ENCODE measurements at places on chromosomes 1 and 21. TPM values are rescaled to one million over a fixed set of nuclear protein-coding genes. Genes with fewer than 3 reads are reported as not detected.

The FNDC5 gene
- 162 TPM for total RNA-seq

DNA sequence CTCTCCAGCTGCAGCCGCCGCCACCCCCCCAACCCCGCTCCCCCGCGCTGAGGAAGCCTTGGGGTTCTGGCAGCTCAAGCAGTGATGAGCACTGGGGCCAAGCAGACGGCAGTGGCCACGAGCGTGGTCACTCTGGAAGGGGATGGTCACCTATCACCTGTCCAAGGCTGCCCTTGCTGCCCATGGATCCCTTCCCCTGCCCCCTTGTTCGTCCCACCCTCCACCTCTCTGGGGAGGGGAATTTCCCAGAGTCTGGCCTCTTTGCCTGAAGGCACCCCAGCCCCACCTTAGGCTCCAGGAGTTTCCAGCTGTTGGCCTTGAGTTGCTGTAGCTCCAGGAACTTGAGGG lies 7.2 kb upstream of the SMIM12 start:
- no peak for DNase-seq

The TDRD5 gene
- not detected for total RNA-seq

GRCh38 chr1:204868340-204868700 lies 2.3 kb upstream of the NFASC start:
- DNase-seq = no peak

GRCh38 chr1:33257207-33257771 lies 997 bp downstream of the ZNF362 start:
- DNase-seq = no peak

The CENPF gene
- total RNA-seq = 56.4 TPM

GRCh38 chr1:218642033-218642948 lies 297.2 kb downstream of the TGFB2 start:
- DNase-seq = no peak

The RNU1-3 gene
- total RNA-seq = 3,937 TPM

DNA sequence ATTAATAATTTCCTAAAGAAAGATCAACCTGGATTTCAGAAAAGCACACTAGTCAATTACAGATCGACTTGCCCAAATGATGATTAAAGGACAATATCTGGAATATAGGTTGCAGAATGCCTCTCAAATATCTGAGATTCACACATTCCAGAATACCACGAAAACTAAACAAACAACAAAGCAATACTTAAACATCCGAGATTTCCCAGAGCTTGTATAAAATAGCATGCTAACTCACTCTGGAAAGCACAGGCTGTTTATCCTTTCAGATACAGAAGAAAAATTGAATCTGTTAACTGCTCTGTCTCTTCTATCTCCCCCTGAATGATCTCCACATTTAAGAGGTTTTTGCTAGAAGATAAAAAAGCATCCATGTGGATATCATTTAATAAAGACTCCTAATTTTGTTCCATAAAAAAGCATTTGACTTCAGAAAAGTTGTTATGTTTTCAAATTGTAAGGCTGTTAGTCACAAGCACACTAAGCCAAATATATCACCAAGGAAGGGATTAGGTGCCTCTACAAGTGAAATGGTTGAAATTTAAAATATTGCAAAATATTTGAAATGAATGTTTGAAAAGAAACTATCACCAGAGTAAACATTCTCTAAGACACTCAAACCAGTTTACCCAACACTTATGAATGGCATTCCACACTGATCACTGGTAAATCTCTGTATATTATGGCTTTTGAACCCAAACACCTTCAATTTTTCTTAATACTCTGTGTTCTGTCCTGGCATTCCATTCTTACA lies 865.1 kb upstream of the ADAMTS5 start:
- DNase-seq = no peak

The PLXNA2 gene
- 16.5 TPM for total RNA-seq

The NPPB gene
- total RNA-seq = 2.5 TPM

- DNase-seq = no peak
Observed at GRCh38 chr1:180773210-180773865, 139.4 kb upstream of the KIAA1614 start.

- no peak for DNase-seq
Observed at GRCh38 chr1:225944951-225945350, 3.9 kb upstream of the LEFTY2 start.

- no peak for DNase-seq
Observed at GRCh38 chr1:6625584-6626149, 999 bp downstream of the THAP3 start.

GRCh38 chr1:223102797-223103533 lies 40.1 kb downstream of the TLR5 start:
- DNase-seq = no peak

The C4BPA gene
- 0.16 TPM for total RNA-seq

The MATN1 gene
- 5.6 TPM for total RNA-seq

The INAVA gene
- 35.7 TPM for total RNA-seq

The IL20 gene
- total RNA-seq = not detected

- DNase-seq = no peak
Observed at GRCh38 chr1:76219366-76219818, 144.8 kb downstream of the ST6GALNAC3 start.

The PGLYRP4 gene
- total RNA-seq = not detected

GRCh38 chr1:153984123-153984894 lies 1.8 kb downstream of the RAB13 start:
- no peak for DNase-seq

The KLHDC8A gene
- total RNA-seq = 0.79 TPM

DNA sequence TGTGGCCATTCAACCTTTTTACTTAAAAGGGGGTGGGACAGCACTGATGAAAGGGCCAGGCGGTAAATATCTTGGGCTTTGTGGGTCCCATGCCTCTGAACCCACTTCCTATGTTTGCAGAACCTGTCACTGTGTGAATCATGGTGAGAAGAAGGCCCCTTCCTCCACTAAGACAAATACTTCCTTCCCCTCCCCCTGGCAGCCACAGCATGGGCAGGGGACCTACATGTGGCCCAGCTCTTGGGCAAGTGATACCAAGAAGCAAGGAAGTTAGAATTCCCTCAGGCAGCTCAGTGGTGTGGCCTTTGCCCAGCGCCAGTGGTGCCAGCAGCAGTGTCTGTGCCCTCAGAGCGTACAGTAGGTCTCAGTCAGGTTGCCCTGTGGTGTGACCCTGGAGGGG lies 168.6 kb downstream of the TRIM33 start:
- DNase-seq = no peak

DNA sequence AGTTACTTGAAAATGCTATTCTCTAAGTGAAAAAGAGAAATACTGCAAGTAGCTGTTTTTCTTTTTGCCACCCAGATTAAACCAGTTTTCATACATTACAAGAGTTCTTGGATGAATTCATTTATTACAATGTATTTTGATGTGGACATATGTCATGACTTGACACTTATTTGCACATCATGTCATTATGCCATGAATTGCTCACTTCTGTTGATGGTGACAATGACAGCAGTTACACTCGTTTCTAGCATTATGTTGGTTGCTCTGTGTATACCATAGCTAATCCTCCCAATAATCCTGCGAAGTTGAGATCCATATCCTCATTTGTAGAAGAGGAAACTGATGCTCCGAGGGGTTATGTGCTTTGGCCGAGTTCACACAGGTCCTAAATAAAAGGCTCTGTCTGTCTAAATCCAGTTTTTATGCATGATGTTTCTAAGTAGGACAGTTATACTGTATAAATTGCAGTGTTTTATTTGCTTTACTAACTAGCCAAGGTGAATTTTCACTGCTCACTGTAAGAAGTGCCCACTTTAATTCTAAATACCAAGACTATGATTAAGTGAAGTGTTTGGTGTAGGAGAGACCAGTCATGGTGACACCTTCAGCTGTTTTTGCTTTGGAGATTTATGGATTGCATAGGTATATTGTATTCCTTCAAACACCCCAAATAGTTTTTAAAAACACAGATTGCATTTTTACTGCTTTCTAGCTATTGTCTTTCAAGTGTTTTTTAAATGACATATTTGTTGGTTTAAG lies 56.7 kb downstream of the PRDM2 start:
- DNase-seq = no peak

The KRTAP19-5 gene
- not detected for total RNA-seq

DNA sequence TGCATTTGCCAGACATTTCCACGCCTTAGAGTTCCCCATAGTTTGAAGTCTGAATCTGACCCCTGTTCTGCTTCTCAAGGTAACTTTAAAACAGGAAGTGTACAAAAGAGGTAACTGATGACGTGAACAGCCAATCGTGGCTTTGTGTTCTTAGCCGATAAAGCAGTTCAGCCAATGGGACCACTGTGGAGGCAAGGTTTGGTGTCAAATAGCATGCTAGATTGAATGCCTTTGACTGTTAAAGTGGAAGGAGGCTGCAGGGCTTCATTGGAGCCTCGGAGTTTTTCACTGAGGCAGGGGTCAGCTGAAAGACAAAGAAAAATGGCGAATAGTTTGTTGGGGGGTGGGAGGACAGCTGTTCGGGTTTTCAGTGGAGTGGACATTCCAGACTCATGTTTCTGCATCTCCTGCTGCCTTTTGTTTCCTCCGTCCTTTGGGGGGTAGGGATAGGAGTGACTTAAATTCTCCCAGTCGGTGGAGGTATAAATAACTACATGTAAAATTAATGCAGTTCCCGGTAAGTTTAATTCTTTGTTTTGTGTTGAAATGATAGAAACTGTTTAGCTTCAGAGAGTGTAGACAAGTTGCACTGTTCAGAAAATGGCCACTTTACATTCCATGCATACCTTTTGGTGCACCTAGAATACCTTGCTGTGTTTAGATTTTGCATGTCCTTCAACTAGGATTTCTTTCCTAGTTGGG lies 17.7 kb downstream of the NFYC start:
- DNase-seq = peak; percentile 50

GRCh38 chr21:17492415-17493168 lies 20.3 kb upstream of the CXADR start:
- DNase-seq = no peak

The C8B gene
- not detected for total RNA-seq

The TP73 gene
- 1.4 TPM for total RNA-seq

DNA sequence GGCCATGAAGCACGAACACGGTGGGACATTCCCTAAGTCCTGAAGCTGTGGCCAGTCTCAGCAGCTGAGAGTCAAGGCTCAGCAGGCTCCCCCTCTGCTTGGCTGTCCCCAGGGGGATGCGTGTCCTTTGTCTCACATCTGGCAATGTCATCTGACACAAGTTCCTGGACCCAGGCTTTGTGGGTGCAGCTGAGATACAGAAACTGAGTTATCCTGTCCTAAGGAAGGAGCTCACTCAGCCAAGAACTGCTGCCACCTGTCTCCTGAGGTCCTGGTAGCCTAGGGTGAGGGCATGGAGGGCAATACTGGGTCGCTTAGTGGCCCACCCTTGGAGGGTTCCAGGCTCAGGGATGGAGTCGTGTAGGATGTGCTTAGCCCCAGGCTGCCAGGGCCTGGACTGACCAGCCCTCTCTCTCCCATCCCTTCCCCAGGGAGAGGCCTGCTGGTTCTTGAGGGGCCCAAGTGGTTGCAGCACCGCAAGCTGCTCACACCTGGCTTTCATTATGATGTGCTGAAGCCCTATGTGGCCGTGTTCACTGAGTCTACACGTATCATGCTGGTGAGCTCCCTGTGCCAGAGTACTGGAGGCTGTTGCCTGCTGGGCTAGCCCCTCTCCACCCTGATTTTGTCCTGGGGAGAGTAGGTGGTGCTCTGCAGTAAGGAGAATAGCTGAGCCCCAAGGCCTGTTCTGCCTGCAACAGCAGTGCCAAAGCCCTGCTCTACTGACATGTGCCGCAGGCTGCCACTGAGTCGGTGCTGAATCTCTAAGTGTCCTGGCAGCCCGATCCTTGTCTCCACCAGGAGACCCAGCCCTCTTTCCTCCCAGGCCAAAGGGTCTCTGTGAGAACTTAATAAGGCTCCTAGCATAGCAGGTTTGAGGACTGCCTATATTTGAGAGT lies 13.5 kb downstream of the CYP4B1 start:
- no peak for DNase-seq

The AMPD1 gene
- total RNA-seq = not detected

GRCh38 chr1:159872891-159873290 lies 10.4 kb upstream of the VSIG8 start:
- no peak for DNase-seq

DNA sequence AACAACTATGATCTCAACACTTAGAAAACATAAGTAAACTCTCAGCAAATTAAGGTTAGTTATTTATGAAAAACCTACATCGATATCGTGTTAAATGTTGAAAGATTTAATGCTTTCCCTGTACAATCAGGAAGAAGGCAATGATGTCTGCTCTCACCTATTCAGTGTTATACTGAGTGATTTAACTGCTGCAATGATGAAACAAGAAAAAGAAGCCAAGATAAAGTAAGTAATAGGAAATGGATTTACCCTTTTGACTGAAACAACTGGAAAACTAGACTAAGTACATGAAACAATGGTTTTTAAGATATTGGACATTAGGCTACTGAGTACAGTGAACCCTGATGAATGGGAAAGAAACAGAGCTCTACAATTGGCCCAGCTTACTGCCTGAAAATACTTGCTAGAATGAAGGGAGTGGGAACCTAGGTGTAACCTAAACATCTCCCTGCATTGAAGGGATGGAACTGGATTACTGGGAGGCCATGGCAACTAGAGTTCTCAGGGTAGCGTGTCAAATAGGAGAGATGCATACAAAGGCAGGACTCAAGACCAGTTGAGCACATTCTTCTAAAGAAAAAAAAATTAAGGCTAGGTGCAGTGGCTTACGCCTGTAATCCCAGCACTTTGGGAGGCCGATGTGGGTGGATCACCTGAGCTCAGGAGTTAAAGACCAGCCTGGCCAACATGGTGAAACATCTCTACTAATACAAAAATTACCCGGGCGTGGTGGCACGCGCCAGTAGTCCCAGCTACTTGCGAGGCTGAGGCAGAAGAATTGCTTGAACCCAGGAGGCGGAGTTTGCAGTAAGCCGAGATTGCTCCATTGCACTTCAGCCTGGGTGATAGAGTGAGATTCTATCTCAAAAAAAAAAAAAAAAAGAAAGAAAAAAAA lies 37.3 kb downstream of the SNRPE start:
- no peak for DNase-seq

DNA sequence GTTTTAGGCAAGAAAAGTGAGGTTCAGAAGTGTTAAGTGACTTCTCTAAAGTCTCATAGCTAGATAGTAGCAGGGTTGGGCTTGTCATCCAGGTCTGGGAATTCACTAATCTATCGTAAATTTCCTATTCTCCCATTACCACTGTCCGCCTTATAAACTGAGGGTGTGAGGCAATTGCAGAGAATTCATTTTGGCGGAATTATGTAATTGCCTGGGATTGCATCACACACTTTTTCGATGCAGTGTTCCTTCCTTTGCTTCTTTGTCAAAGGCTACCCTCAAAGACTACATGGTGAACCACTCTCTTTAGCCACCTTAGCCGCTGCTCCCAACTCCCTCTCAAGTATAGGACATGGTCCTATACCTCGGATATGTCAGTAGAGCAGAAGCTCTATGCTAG lies 19.1 kb downstream of the SELP start:
- no peak for DNase-seq

DNA sequence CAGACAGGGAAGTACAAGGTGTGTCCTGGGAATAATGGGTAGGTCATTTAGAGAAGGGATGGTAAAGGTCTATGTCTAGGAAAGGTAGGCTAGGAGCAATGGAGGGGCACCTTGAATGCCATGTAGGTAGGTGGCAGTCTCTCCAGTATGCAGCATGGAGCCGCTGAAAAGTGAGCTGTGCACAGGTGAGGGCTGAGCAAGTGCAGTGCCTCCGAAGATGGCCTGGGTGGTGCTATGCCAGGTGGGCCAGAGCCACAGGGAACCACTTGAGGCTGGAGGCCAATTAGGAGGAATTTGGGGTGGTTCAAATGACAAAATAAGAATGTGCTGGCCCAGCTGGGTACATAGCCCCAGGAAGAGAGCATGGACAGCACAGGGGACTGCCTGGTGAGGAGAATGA lies 25.0 kb downstream of the RNU5D-1 start:
- DNase-seq = no peak

Data from mesothelial cell of epicardium (in vitro differentiated cells).